ENCODE measurements at places on chromosomes 3 and 15.

DNA sequence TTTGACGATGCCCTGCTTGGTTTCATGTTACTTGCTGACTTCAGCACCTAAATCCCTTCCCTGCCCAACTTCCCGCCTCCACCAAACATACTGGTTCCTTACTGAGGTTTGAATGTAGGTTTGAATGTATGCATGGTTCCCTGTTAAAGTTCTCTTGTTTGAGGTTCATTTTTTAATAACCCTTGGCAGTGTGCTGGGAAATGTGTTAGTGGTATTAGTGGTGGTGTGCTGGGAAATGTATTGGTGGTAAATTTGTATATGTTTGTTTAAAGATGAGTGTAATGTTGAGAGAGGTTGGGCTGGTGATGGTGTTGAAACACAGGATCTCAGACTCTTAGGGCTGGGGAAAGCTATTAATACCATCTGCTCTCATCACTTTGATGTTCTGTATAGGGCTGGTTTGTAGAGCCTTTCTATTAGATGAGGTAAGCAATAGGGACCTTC is 392.7 kb downstream of the PTPRG start:
- no peak for ATAC-seq

DNA sequence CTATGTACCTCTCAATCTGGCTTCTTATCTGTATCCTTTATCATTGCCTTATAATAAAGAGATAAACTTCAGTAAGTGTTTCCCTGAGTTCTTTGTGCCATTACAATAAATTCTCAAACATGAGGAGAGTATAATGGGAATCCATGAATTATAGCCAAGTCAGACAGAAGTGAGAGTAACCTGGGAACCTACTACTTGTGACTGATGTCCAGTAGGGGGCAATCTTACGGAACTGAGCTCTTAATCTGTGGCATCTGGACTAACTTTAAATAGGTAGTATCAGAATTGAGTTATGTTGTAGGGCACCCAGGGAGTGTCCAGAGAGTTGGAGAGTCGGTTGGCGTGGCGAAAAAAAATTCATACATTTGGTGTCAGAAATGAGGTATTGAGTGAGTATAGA is 542.6 kb downstream of the ZBBX start:
- no peak for ATAC-seq

- ATAC-seq, result no peak
Observed at GRCh38 chr3:119292666-119293065, 1.5 kb upstream of the ARHGAP31 start.

DNA sequence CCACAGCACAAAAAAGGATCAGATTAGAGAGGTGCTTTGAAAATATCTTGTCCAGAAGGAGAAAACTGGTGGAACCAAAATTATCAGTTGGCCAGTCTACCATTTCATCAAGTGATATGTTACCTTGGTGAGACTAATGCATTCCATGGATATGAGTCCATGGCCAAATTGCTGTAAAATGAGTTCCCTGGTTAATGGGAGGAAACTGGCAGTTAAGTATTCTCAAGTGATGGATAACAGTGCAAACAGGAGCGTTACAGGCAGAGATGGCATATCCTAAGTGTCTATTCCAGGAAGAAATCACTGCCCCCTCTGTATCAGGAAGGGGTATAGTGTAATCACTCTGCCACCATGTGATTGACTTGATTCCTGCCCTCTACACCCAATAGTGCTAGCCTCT is 34.0 kb downstream of the MYRIP start:
- no peak for ATAC-seq

- no peak for ATAC-seq
Observed at GRCh38 chr3:180594631-180595558, 7.1 kb upstream of the TTC14 start.

DNA sequence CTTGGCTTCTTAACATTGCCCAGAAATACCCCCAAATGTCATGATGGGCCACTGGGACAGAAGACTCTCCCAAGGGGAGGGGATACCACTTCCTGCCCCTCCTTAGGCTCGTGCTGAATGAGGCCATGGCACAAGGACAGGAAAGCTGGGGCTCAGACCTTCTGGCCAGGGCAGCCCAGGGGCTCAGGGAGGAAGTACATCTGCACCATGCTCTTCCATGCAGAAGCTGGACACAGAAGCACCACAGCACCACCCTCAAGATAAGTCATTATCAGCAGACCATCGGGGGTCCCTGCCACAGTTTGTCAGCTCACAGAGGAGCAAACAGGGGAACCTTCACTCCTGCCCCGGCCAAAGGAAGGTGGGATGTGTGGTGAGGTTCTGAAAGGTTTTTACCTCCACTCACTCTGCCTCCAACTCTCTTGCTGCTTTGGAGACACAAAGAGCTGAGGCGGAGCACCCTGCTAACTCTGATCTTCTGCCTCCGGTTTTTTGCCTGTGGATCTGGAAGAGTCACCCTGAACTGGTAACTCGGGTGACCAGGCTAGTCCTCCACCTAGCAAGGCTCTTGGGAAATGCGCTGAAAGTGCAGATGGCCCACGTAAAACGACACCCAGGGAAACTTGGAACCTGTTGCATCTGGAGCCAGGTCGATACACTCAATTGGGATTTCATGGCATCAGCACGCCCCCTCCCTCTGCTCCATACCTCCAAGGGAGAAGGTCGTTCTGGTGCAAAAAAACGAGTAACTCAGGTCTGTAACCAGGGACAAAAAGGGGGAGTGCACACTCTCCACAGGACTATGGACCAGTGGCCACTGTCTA is 8.3 kb downstream of the BMF start:
- ATAC-seq, result no peak

- no peak for ATAC-seq
Observed at GRCh38 chr3:148450819-148451218, 246.9 kb upstream of the AGTR1 start.

- ATAC-seq, result no peak
Observed at GRCh38 chr3:105788593-105788992, 80.2 kb downstream of the CBLB start.

GRCh38 chr3:179801263-179801662 is 148.4 kb downstream of the USP13 start:
- ATAC-seq, result no peak

- no peak for ATAC-seq
Observed at GRCh38 chr15:78737187-78737820, 74.0 kb downstream of the ADAMTS7 start.

GRCh38 chr3:87987952-87988351 is 70.9 kb downstream of the CGGBP1 start:
- ATAC-seq, result no peak

- ATAC-seq, result no peak
Observed at GRCh38 chr15:71117714-71118305, 2.5 kb downstream of the THSD4 start.

Data from activated CD4-positive, CD25-positive, alpha-beta regulatory T cell treated with anti-CD3 and anti-CD28 coated beads, Interleukin-2, amount 50 U/mL, for 24 hours (primary cell).